ENCODE measurements at places on chromosomes 3 and 15. TPM values are rescaled to one million over a fixed set of nuclear protein-coding genes. Genes with fewer than 3 reads are reported as not detected.

The CHDH gene
- 0.34 TPM for total RNA-seq

The MBD4 gene
- total RNA-seq = 21.4 TPM

The GRAMD2A gene
- 1.5 TPM for total RNA-seq

The SLC22A13 gene
- not detected for total RNA-seq

The ARGFX gene
- not detected for total RNA-seq

The C15orf40 gene
- total RNA-seq = 16.0 TPM

The SLC25A26 gene
- 17.4 TPM for total RNA-seq

The ZIC4 gene
- total RNA-seq = not detected

The FRMD4B gene
- 0.67 TPM for total RNA-seq

The TPRG1 gene
- not detected for total RNA-seq

The RASGRP1 gene
- not detected for total RNA-seq

The LARP6 gene
- 83.9 TPM for total RNA-seq

The MYO9A gene
- 10.3 TPM for total RNA-seq

The RNU5B-1 gene
- not detected for total RNA-seq

The ZNF717 gene
- total RNA-seq = 7.1 TPM

All from bronchus fibroblast of lung (primary cell).